Stimulated activated CD4-positive, alpha-beta T cell treated with anti-CD3 and anti-CD28 coated beads, Interleukin-4, amount 100 ng/mL, for 4 hours (primary cell): ENCODE measurements at places on chromosomes 12 and 14.
A peak's percentile ranks its signal among the peaks of the same experiment; 100 is the strongest.

DNA sequence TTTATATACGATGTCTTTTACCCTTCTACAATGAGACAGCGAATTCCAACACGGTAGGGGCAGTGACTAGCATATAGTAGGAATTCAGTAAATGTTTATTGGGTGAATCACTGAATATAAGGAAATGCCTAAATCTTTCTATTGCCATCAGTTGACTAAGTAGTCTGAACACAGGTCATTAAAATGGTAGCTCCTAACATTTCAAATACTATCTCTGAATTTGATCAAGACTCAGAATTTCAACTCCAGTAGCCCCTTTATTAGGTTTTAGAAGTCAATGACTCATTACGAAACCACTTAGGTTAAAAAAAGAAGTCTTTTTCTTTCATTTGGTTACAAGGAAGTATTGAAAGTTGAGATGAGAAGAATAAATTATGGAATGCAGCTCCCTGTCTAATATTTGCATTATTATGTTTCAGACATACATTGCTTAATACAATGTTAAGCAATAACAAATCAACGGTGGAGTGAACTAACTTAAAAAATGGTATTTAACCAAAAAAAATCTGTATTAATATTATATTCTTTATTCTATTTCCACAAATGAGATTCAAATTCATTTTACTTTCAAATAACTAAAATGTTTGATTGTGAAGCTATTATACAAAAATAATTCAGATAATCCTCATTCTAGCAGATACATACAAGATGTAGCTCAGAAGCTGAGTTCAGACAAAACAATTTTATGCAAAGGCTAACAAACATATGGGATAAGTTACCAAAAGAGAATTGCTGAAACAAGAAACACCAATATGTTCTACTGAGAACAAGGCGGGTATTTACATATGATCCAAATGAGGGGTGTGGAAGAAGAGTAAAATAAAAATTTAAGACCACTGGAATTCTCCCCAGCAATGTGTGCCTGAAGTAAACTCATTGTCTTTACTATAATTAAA is 302.7 kb downstream of the CEP128 start:
- no peak for DNase-seq

GRCh38 chr12:10365696-10366405 is 24.0 kb downstream of the KLRK1 start:
- DNase-seq: no peak

DNA sequence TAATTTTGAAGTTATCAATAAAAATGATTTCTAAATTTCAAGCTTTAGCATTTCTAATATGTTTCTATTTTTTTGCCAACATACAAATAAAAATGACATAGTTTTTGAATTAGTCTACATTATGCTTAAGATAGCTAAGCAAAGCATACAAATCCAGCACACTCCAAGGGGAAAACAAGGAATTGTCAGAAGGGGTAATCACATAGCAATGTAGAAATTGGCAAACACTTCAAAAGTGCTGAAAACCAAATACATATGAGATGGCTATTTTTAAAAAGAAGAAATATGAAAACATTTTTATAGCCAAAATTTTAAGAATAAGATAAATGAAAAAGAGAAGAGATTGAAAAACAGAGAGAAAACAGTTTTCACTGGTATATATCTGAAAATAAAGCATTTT is 308.0 kb downstream of the SLC6A15 start:
- no peak for DNase-seq

- DNase-seq: no peak
Measured at GRCh38 chr14:90804292-90805083, 11.7 kb downstream of the TTC7B start.

GRCh38 chr12:116818341-116818856 is 62.8 kb downstream of the HRK start:
- no peak for DNase-seq

GRCh38 chr12:55983232-55983842 is 9.5 kb downstream of the RAB5B start:
- DNase-seq: no peak

DNA sequence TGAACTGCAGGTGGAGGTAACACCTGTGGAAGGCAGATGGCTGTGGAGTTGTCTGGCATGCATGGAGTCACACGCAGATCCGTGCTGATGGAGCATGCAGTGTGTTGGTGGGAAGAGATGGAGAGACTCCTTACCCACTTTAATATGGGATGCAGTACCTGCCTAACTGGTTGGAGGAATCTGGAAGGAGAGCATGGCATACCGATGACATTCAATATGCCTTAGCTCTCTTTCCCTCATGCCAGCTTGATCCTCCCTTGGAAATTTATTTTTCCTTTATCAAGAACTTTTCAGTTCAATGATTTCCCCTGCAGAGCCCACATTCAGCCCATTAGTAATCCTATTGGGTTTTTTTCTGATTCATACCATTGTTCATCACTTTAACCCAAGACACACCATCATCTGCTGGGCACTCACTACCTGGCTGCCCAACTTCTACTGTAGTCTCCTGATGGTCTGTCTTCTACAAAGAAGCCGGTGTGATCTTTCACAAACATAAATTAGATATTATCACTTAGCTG is 25.9 kb upstream of the NR2C1 start:
- no peak for DNase-seq

- no peak for DNase-seq
Measured at GRCh38 chr12:79935624-79936345, 888 bp upstream of the PPP1R12A start.

DNA sequence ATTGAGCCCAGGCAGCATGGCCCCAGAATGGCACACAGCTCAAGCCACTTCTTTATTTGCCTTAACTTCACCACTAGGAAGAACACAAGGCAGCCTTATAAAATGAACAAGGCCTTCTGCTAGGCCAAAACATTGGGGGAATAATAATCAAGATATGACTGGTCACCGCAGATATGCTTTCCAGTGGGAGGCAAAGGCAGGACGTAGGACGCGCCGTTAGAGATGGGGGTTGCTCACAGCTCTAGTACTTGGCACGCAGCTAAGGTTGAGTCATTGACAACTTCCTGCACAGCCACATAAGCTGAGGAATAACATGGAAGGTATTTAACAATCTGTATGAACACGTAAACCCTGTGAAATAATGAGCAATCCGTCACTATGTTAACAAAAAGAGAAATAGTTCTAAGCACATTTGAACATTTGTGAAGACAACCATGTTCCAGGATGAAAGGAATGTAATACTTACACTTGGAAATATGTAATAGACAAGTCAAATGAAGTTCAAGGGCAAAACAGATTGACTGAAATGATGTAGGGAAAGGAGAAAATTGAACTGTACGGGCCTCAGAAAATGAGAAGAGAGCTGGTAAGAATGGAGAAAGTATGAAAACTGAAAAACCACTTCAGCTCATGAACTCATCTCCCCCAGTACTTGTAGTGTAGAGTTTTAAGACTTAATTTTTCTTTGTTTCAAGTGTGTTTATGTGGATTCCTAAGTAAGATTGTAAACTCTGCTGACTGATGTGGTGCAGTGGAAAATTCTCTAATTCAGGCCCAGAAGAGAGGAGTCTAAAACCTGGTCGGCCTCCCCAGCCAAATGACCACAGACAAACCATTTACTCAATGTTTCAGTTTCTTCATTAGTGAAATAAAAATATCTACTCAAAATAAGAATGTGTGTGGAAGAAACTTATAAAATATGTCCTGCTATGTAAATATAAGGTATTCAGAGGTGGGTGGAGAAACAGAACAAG is 59.3 kb upstream of the CCDC91 start:
- DNase-seq: no peak

GRCh38 chr12:48263617-48264016 is 60.5 kb upstream of the OR10AD1 start:
- no peak for DNase-seq

GRCh38 chr12:55681142-55682077 is 26.3 kb downstream of the ITGA7 start:
- DNase-seq: peak; percentile 41

DNA sequence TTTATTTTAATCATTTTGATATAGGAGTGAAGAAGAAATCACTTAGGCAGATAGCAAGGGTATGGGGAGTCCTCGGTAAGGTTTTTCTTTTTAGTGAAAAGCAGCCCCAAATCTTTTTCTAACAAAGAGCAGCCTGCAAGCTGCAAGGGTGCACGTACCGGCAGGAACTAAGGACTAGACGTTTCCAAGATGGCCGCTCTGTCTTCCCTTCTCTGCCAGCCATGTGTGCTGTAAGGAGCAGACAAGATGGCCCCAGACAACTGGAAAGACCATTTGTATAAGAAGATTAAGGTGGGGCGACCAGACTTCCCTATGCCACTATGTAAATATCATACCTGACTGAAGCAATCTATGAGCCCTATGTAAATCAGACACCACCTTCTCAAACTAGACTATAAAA is 79.6 kb downstream of the TXNDC16 start:
- DNase-seq: no peak

DNA sequence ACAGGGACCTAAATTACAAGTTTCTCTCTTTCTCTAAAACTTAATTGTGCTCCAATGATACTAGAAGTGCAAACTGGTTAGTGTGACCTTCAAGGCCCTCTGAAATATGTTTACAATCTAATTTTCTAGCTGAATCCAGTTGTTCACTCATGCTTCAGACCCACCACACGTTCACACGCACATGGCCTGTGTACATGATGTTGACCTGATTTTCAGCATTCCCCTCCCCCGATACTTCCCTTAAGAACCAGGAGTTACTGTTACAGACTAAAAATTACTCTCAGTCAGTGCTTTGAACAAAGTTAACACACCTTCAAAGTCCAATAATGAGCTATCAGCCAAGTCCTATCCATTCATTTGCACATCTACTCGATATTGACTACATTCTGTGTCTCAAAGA is 16.5 kb downstream of the MBIP start:
- no peak for DNase-seq

DNA sequence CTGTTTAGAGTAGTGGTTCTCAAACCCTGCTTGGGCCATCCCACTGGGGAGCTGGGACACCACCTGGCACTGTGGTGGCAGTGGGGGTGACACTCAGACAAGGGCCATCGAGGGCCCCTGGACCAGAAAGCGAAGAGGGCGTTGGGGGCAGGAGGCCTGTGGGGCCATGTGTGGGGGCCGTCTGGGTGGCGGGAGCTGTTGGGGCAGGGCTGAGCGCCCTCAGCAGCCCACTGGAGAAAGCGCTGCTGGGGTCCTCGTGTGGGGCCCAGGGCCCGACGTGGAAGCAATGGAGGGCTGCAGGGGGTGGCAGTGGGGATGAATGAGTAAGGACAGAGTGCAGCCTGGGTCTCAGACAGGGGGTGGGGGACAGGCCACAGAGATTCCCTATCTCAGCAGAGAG is 5.9 kb upstream of the ADSS1 start:
- DNase-seq: no peak

GRCh38 chr12:66533767-66534166 is 145.1 kb downstream of the GRIP1 start:
- no peak for DNase-seq
